GM23338 (cell line): ENCODE measurements at places on chromosomes 11 and 22. TPM values are rescaled to one million over a fixed set of nuclear protein-coding genes. Genes with fewer than 3 reads are reported as not detected.

- DNase-seq: peak; percentile 51
Observed at GRCh38 chr11:116033931-116034553, 529.8 kb upstream of the CADM1 start.

GRCh38 chr11:2800655-2801531 lies 84.7 kb downstream of the CDKN1C start:
- no peak for DNase-seq

DNA sequence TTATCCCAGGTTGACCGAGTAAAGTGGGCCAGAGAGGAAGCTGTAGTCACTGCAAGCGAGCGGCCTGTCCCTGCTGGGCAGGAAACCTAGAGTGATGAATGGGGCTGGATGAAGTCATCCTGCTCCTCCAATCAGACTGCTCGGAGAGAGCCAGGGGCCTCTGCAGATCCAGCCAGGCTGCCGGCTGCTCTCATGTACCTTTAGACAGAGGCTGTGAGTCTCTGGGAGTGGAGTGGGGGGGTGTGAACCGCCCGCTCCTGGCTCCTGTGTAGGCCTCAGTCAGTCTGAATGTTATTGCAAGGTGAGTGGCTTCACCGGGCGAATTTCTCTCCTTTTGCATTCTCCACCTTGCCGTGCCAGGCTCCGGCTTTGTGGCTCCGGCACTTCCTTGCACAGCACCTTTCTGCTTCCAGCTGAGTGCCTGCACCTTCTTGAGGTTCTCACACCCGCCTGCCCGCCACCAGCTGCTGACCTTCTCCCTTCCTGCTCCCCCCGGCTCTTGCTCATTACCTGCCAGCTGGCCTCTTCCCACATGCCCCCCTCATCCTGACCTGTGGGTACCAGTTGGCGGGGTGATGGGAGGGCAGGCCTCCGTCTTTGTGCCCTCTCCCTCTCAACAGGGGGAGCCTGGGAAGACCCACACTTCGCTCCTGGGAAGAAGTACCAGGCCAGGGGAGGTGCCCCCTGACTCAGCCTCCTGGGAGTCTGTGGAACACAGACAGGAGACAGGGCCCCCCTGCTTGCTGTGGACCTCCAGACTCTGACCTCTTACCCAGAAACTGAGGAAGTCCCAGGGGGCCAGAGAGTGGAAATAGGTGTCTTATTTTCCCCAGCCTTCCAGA lies 79.9 kb downstream of the GRAMD1B start:
- peak; percentile 80 for DNase-seq

DNA sequence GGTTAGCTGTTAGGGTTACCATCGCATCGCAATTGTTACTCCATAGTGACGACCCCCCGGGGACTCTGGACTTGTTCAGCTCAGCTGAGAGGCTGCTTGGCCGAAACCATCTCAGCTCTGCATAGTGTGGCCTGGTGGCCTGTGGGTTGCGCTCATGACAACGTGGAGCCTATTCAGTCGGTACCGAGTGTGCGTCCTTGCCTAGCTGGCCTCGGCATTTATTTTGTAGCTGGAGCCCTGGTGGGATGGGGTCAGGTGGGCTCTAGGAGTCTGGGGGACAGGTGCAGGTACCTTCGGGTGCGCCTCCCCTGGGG lies 13.5 kb downstream of the LRP5 start:
- DNase-seq: peak; percentile 36

DNA sequence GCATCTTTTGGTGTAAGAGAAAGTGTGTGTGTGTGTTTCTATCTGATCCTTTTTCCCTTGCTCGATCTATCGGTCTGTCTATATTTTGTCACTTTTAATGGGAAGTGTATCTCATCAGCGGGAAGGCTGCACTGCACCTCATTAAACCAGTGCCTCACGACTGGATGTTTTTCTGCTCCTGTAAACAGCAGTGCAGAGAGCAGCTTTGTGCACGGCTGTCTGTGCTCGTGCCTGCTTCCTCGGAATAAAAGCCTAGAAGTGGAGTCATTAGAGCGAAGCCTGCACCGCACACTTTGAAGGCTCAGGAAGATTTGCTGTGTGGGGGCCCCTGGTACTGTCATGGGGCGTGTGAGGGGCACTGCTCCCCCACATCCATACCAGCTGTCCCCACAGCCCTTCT lies 27.0 kb upstream of the PARVG start:
- no peak for DNase-seq

- DNase-seq: no peak
Observed at GRCh38 chr11:72759468-72759985, 7.3 kb upstream of the ARAP1 start.

DNA sequence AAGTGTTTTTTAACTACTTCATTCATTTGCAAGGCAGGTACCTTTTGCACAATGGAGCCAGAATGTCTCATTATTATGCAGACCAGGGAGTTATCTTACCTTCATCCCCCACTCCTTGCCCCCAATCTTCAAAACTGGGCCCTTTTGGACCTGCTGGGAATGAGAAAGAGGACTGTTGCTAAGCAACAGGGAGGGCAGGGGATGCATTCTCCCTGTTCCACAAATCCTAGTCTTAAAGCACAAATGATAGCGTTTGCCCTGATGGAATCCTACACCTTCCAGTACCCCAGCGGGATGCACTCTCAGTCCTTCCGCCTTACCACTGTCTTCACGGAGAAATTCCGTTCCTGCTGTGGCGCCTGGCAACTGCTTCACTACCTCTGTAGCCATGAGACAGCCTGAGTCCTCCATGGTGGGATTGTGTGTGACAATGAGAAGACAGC lies 4.1 kb upstream of the KCNJ1 start:
- DNase-seq: peak; percentile 79

GRCh38 chr11:12441231-12441861 lies 64.0 kb downstream of the PARVA start:
- no peak for DNase-seq

DNA sequence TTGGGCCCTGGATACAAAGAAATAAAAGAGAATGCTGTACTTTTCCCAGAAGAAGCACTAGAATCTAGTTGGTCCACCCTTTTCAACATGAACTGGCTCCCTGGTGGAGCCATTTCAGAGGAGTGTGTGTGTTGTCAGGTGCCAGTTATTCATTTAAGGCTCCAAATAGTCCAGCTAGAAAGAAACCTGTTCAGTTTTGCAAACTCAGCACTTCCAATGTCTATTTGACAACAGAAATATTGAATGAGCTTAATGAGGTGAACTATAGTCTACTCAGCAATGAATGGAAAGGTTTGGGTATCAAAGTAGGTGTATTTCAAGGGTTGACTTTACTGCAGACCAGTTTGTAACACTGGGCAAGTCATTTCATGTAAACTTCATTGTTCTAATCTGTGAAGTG lies 2.1 kb downstream of the OR8D1 start:
- DNase-seq: no peak

GRCh38 chr11:119616586-119617339 lies 112.2 kb downstream of the NECTIN1 start:
- no peak for DNase-seq

- no peak for DNase-seq
Observed at GRCh38 chr11:1055990-1056771, 18.5 kb upstream of the MUC2 start.

DNA sequence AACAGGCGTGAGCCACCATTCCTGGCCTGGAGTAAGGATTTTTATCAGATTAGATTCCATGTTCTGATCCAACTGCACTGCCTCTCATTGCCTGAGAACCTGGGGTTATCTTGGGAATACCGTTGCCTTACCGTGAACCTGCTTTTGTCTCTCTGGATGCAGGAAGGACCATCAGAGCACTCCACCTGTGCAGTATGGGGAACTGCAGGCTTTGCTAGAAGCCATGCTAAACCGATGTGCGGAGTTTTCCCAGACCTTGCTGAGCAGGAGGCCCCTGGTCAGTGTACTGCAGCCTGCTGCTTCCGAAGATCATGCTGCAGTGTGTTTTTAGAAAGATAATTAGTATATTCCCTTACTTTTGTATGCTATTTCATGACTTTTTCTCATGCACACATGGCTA lies 43.6 kb downstream of the MEI1 start:
- DNase-seq: peak; percentile 55

GRCh38 chr11:104624021-104624420 lies 274.2 kb downstream of the CASP12 start:
- peak; percentile 61 for DNase-seq

DNA sequence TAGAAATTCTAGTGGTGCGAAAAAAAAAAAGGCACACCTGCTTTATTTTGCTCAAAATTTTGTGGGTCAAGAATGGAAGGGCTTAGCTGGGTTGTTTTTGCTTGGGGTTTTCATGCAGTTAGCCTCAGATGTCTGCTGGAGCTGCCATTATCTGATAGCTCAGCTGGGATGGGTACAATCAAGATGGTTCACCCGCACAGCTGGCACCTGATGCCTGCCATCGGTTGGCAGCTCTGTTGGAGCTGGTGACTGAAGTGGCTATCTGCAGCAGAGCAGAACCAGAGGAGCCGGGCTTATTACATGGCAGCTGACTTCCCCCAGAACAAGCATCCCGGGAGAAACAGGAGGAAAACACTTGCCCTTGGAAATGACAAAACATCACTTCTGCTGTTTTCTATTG lies 12.1 kb upstream of the ELFN2 start:
- no peak for DNase-seq

DNA sequence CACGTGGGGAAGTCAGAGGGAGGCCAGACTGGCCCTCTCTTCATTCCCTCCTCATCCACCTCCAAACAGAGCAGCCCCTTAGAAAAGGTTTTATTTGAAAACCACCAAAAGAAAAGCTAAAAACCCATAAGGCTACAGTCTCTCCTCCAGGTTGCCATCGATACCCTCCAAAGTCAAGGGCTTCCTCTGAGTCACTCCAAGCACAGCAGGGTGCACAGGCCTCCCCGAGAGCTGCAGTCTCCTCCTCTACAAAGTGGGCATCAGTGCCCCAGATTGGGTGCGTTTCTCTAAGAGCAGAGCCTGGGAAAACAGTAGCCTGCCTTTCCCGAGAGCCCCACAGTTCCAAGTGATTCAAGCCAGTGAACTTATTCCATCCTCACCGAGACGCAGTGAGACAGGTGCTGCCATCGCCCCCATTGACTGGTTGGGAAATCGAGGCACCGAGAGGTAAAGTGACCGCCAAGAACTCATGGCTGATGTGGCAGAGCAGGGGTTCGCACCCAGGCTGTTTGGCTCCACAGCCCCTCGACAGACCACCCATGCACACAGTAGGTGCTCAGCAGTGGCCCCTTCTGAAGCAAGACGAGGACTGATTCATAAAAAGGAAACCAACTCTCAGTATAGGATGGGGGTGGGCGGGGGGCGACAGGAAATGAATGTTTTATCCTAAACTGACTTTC lies 91.7 kb upstream of the SHISAL1 start:
- DNase-seq: no peak

- no peak for DNase-seq
Observed at GRCh38 chr11:42462558-42463310, 849.1 kb upstream of the API5 start.

- no peak for DNase-seq
Observed at GRCh38 chr11:103619480-103619879, 417.0 kb upstream of the DDI1 start.

DNA sequence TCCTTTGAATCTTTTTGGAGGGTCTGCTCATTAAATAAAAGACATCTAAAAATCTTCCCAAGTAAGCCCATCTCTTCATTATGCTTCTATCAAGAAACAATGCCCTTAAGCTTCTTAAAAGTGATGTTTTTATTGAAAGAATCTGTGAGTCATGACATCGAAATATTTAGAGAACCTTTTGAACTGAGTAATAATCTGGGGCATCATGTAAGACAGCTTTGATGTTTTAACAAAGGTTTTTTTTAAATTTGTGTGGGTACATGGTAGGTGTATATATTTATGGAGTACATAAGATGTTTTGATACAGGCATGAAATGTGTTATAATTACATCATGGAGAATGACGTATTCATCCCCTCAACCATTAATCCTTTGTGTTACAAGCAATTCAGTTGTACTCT lies 46.8 kb downstream of the PLAAT5 start:
- no peak for DNase-seq

DNA sequence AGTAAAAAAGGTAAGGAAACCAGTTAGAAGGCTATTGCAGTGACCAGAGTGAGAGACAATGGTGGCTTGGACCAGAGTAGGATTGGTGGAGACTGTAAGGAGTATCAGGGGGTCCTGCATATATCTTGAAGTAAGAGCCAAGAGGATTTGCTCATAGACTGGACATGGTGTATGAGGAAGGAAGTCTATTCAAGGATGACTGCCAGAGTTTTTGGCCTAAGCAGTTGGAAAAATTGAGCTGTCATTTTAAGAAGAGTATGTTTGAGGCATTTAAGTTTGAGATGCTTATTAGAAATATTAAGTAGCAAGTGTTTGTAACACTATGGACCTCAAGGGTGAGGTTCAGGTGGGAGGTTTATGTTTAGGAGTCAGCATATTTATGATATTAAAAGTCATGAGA lies 596.6 kb downstream of the METTL15 start:
- DNase-seq: no peak

DNA sequence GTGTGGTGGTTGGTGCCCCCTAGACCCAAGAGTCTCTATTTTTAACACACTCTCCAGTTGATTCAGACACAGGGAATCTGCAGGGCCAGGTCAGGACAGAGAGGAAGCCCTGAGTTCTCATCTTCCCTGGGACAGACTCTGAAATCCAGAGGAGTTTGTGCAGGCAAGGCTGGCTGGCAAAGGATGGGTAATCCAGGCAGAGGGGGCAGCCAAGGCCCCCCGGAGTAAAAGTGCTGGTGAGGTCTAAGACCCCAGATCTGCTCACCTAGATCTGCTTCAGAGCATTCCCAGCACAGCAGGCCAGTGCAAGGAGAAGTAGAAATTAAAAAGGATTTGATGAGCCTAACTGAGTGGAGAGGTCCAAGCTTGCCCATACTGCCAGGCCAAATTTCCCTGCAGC lies 40.6 kb upstream of the MN1 start:
- DNase-seq: no peak

- DNase-seq: no peak
Observed at GRCh38 chr11:6431861-6432260, 8.9 kb downstream of the HPX start.

GRCh38 chr22:38613588-38613987 lies 42.6 kb downstream of the FAM227A start:
- no peak for DNase-seq

GRCh38 chr22:30824096-30824495 lies 129.4 kb downstream of the OSBP2 start:
- no peak for DNase-seq

Gene MAML2
- total RNA-seq: 5.7 and 7.1 TPM in 2 replicates

Gene TMEM151A
- 4.4 and 5.0 TPM in 2 replicates for total RNA-seq

Gene SLC1A2
- 1.7 and 2.8 TPM in 2 replicates for total RNA-seq

Gene SOX6
- total RNA-seq: 0.03 and 0.70 TPM in 2 replicates

Gene KCNQ1
- total RNA-seq: 0.87 and 1.2 TPM in 2 replicates

Gene C2CD2L
- 2.3 and 4.4 TPM in 2 replicates for total RNA-seq

Gene TAF10
- total RNA-seq: 102 and 108 TPM in 2 replicates

Gene CDPF1
- 14.5 and 14.8 TPM in 2 replicates for total RNA-seq

Gene FAM181B
- 0.87 and 1.5 TPM in 2 replicates for total RNA-seq

Gene OTOG
- 0.52 and 0.78 TPM in 2 replicates for total RNA-seq

Gene CHKA
- 92.5 and 94.4 TPM in 2 replicates for total RNA-seq

Gene IL18
- 0.28 and 3.5 TPM in 2 replicates for total RNA-seq

Gene CHKB
- total RNA-seq: 51.2 and 67.0 TPM in 2 replicates

Gene MFRP
- 0.03 TPM in 1 of 2 replicates, not detected in the other for total RNA-seq

Gene OR5L1
- total RNA-seq: not detected in 2 replicates

Gene ZC3H12C
- 2.4 and 2.6 TPM in 2 replicates for total RNA-seq

Gene GP1BB
- total RNA-seq: 1.3 TPM in 1 of 2 replicates, not detected in the other
